ENCODE measurements at places on chromosomes 16 and 17.
A peak's percentile ranks its signal among the peaks of the same experiment; 100 is the strongest.

- no peak for DNase-seq
Measured at GRCh38 chr17:65154770-65155589, 17.8 kb downstream of the RGS9 start.

- no peak for DNase-seq
Measured at GRCh38 chr16:70437017-70437581, 1.8 kb downstream of the ST3GAL2 start.

DNA sequence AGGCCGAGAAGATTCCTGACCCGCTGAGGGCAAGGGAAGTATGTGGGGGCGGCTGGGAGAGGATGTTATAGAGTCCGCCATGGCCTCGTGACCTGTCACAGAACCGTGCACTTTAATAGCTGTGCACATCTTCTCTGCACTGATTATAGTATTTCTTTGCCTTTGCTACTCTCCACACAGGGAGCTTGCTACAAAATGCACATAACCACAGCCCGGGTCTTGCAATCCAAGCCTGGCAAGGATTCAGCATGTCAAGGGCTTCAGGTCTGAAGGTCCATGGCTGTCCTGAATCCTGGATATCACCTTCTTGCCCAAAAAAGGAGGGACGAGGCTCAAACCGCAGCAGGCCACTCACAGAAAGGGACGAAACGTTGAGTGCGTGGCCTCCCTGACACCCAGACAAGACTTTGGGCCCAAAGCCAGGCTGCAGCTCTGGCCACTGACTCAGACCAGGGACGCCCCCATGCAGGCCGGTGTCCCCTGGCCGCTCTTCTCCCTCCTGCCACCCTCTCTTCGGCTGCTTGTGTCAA is 43.7 kb downstream of the USP22 start:
- DNase-seq: no peak

GRCh38 chr17:14330492-14330962 is 29.6 kb downstream of the HS3ST3B1 start:
- no peak for DNase-seq

DNA sequence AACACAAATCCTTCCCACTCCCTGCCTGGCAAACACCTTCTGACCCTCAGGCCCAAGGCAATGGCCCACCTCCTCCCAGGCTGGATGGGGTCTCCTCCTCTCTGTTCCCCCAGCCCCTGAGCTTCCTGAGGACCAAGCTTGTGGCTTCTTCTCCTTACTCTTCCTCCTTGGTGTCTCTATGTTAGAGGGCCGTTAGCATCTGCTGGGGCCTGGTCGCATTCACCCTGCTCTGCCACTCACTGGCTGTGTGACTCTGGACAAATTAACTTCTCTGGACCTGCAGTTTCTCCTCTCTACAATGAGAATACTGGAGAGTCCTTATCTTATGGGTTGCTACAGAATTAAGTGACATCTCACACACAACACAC is 725 bp upstream of the MT2A start:
- DNase-seq: no peak

DNA sequence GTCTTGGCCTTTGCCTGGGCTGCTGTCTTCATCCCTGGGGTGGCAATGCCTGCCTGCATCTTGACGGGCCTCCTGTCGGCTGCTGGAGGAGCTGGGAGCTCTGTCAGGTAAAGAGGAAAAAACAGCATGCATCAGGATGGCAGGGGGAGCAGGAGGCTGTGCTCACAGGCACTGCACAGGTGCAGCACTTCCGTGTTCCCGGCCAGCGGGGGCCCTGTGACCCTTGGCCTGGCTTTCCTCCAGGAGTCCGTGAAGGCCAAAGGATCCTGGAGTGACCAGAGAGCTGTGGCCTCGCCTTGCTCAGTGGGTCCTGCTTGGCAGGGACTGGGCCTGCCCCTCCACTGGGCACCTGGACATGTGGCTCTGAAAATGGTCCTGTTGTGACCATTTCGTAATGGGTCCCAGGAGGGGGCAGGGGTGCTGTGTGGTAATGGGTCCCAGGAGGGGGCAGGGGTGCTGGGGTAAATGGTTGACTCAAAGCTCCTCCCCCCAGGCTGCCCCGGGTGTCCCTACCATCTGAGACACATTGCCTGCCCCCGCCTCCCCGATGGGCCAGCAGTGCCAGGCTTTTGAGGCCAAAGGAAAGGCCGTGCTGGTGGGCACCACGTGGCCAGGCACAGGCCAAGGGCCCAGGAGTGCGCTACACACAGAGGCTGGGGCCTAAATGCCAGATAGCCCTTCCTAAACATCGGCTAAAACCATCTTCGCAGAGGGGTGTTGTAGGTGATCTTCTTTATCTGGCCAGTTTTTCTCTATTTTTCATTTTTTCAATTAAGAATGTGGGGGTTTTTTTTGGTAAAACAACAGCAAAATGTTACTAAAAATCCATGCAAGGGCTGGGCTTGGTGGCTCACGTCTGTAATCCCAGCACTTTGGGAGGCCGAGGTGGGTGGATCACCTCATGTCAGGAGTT is 4.0 kb upstream of the FASN start:
- DNase-seq: no peak

DNA sequence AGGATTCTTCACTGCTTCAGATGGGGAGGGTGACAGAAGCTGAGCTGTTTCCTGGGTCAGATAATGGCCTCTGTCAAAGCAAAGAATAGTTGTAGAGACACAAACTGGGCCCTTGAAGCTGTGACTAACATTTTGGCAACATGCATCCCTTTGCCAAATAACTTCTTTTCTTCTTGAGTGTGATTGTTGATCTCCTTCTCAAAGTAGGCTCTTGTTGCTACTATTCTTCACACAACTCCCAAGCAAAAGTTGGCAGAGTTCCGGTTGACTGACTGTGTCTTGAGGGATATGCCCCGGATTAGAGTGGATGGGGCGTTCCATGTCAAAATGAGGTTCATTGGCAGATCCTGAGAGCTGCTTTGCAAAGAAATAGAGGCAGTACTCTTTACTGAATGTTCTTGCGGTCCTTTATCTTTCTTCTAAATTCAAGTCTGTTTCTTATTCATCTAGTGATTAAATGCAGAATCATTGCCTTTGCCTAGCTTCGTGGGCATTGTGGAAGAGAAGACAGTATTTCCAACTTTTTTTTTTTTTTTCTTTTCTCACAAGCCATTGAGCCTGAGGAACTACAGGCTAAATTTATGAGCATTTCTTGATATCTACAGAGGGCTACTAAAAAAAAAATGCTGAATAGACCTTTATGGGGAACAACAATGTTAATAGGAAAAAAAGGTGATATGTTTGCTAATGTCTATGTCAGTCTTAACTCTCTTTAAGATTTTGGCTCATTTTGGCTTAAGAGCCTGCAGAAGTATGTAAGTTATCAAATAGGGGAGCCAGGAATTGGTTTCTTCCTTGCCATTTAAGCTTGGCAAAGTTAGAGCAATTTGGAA is 5.8 kb downstream of the WIPF2 start:
- no peak for DNase-seq

DNA sequence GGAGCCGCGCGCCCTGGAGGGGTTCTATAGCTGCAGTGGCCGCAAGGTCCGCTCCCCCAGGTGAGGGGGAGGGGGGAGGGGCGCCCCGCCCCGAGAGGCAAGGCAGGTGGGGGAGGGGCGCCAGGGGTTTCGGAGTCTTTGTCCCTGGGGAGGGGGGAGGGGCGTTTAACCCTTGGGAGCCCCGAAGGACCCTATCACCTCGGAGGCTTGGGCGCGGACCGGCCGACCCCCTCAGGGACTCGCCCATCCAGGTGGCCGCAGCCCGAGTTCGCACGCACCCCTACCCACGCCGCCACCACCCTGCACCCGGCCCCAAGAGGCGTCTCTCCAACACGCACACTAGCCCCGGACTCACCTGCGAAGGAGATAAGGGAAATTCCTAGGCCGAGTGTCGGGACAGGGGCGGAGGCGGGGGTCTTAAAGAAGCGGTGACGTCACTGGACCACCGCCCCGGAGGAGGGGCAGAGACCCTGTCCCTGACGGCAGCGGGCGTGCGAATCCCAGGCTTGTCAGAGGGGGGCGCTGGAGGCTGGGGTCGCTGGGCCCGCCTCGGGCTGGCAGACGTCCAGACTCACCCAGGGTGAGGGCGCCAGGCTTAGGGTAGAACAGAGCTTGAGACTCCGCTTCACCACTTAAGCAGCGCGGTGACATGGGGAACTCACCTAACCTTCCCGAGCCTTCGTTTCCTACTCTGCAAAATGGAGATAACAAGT is at the start of gene CLDN6:
Gene CLDN6 (minus strand): TSS at position 390 of the 713 bp plus-strand sequence. CDS start 2,162 bp downstream, outside the sequence.
- DNase-seq: no peak

GRCh38 chr16:68790944-68791343 is 52.4 kb upstream of the TANGO6 start:
- DNase-seq: no peak

GRCh38 chr16:17602678-17603077 is 131.9 kb upstream of the XYLT1 start:
- no peak for DNase-seq

DNA sequence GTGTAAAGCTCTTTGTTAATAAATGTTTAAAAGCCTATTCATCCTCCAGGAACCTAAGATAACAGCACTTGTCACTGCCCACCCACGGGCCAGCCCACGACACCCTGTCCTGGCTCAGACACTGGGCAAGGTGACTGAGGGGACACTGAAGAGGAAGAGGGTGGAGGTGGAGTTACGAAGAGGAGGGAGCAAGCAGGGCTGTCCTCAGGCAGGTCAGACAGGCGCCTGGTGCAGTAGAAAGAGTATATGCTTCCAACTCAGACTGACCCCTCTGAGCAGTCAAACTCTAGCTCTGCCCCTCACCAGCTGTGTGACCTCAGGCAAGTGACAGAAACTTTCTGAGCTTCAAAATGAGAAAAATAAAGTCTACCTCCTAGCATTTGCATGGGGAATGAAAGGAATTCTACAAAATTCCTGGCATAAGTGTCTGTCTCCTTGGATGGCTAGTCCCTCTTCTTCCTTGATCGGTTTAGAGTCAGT is 22.8 kb downstream of the TEX2 start:
- DNase-seq: no peak

GRCh38 chr17:46818316-46818928 is at the start of gene WNT3:
WNT3 (minus strand) TSS chr17:46818692; CDS start chr17:46818597, 95 bp downstream.
- DNase-seq: peak; percentile 63

DNA sequence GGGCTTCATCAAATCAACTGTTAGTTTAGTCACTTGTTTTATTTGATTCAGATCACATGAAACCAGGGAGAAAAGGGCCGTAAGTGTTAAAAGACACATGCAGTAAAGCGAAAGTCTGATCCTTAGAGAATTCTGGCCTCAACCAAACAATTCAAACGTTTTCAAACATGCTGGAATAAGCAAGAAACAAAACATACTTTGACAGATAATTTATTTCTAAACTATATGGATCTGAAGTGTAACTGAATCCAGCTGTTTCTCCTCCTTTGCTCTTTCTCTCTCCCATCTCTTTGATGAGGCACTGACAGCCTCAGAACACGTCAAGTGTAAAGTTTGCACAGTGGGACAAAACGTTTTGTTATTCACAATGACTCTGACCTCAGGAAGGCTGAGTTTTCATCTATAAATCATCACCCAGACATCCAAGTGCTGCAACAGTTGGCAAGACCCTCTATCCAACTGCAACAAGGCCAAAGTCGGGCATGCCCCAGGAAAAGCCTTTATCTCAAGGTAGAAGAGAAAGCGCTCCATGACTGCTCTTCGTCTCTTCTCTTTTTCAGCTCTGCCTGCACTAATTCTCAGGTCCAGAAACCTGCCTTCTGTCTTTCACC is 267.1 kb upstream of the MYOCD start:
- DNase-seq: no peak

DNA sequence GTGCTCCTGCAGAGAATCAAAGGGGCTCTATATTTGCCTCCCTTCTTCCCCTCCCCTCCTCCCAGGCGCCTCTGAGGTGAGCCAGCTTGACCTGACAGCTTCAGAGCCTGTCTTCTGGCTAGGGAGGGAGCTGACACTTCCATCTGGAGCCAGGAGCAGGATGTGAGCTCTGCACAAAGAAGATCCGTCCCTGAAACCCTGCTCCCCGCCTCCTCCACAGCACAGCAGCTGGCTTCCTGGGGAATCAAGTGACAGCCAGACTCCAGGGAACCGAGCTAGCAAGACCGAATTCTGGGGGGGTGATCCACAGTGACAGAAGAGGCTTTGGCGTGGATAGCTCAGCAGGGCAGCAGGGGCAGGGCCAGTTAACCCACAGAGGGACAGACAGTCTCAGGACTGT is 37.2 kb downstream of the CCDC182 start:
- no peak for DNase-seq

- no peak for DNase-seq
Measured at GRCh38 chr16:24906901-24907300, 61.1 kb downstream of the SLC5A11 start.

GRCh38 chr16:23296994-23297393 is 5.1 kb upstream of the SCNN1B start:
- DNase-seq: peak; percentile 13

DNA sequence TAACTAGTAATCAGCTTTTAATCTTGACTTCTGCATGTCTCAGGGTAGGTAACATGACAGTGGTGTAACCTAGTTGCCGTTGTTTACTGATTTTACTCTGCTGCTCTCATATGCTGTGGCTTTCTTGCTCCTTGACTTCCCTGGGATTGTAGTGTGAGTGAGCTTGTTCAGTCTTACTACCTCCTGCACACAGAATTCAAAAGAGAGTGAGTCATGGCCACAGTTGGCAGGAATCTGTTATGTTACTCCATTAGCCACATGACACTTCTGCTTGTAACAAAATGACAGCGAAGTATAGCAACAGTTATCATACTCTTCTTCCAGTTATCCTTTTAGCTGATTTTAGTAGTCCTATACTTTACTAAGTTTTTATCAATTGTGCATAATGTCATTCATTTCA is 18.8 kb downstream of the TNRC6A start:
- no peak for DNase-seq

DNA sequence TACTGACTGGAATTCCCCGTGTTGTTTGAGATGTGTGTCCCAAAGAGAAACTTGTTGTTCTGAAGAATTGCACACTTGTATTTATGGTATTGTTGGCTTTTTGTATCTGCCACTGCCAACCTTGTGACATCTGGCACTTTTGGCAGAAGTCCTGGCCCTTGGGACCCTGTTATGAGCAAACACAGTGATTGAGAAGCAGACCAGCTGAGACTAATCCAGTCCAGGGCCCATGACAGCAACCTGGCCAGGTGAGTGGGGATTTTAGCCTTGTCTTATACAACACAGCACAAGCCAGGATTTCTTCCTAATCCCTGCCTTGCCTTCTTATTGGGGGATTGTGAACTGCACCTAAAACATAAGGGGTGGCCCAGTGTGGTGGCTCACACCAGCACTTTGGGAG is 80.0 kb downstream of the NTN1 start:
- no peak for DNase-seq

DNA sequence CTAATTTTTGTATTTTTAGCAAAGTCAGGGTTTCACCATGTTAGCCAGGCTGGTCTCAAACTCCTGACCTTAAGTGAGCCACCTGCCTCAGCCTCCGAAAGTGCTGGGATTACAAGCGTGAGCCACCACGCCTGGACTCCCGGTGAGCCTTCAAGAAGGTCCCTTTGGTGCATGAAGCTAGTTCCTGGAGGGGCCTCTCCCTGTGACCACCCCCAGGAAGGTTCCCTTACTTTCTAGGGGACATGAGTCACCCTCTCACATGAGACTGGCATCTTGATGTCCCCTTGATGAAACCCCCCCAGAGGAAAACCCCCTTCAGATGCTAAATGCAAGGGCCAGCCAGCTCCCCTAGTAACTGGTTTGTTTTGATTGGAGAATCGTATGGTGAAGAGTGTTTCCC is 12.8 kb downstream of the CARHSP1 start:
- DNase-seq: no peak

Data from activated naive CD8-positive, alpha-beta T cell treated with anti-CD3 and anti-CD28 coated beads for 36 hours (primary cell).